Activated CD8-positive, alpha-beta memory T cell treated with anti-CD3 and anti-CD28 coated beads for 1 hour (primary cell): ENCODE measurements at places on chromosomes 6 and 20.

GRCh38 chr6:163828038-163828795 is 413.7 kb downstream of the QKI start:
- DNase-seq, result no peak

DNA sequence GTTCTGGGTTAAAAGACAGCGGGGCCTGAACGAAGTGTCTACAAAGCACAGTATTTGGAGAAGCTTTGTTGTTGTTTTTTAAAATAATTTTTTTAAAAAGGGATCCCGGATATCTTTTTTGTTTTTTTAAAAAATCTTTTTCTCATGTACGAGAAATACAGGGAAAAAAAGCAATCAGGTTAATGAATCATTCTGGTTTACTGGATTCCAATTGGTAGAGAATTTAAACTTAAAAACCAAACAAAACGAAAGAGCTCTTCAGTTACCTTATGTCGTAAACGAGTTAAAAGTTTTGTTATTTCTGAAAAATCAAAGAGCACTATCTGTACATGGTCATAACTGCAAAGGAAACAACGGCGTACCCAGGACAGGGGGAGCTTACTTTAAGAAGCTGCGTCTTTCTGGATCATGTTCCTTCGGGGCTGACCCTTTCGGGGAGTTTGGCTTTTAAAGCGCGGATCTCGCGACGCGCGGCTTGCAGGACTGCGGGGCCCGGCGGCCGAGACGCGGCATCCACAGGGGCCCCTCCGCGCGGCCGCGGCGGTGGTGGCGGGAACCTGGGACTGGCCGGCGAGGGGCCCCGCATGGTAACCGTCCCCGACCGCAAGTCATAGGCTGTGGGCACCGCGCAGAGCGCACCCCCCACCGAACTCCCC is 927 bp downstream of the IL20RA start:
- no peak for DNase-seq

DNA sequence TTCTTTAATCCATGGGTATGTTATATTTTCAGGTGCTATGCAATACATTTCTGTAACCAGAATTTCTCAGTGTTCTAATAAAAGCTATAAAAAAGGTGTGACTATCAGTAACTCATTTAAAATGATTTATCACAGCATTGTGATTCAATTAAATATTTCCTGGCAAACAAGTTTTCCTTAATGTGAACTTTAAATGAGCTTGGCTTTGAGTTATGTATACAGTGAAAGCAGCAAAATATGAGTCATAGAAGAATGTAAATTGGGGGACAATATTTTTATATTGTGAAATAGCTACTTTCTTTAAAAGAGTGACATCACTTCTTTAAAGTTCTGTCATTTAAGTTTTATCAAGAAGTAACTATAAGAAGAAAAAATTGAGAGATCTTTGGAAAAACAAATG is 484.9 kb upstream of the MAN1A1 start:
- DNase-seq, result no peak

GRCh38 chr20:52624281-52624680 is 347.9 kb upstream of the TSHZ2 start:
- no peak for DNase-seq

- no peak for DNase-seq
These were observed 264.6 kb upstream of the MAN1A1 start for GRCh38 chr6:119614138-119614537.

GRCh38 chr6:100503043-100503705 is 38.5 kb upstream of the SIM1 start:
- DNase-seq, result no peak

- DNase-seq, result no peak
These were observed 51.4 kb upstream of the RPS6KA2 start for GRCh38 chr6:166678426-166678825.

GRCh38 chr20:23061734-23062561 is 12.5 kb upstream of the THBD start:
- DNase-seq, result no peak

DNA sequence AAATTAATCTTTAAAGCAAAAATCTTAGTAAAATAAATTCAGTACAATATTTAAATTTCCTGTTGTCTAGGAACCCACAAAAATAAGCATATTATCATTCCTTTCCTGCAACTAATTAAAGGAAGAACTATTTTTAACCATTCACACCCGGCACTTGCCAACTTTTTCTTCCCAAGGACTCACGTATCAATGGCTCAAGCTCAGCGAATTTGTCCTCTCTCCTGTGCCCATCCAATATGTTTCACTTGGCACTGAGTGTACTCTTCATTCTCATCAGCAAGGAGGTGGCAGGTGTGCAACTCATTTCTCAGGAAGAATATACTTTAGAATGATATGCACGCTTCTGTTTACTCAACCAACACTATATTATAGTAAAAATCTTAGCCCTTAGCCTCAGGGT is 419.4 kb downstream of the C6orf118 start:
- DNase-seq, result no peak

DNA sequence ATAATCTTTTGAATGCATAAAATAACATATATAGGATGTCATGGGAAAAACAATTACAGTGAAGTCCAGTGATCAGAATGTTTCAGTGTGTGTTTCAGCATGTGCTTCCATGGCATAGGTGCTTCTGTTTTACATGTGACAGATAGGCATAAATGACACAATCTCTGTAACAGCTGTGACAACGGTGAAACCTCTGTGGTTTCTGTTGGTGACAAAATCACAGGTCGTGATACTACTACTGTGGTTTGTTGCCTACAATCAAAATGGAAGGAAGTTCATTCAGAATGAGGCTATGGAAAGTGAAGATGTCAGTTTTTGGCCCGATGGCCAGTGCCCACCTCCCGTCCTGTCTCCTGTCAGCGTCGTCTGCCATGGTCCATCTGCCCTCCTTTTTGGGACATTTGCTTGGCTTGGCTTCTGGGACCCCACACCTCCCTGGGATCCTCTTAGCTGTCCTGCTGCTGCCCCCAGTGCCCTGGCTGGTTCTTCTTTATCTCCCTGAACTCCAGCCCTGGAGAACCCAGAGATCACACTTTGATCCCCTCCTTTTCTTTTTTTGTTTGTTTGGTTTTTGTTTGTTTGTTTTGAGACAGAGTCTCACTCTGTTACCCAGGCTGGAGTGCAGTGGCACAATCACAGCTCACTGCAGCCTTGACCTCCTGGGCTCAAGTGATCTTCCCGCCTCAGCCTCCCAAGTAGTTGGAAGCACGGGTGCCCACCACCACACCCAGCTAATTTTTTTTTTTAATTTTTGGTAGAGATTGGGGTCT is 79.3 kb upstream of the NAA20 start:
- DNase-seq, result no peak

GRCh38 chr6:30769088-30769852 is 24.9 kb upstream of the IER3 start:
- peak; percentile 51 for DNase-seq

- no peak for DNase-seq
These were observed 162.4 kb upstream of the AGPAT4 start for GRCh38 chr6:161436106-161436876.

- DNase-seq, result no peak
These were observed 119.6 kb upstream of the EDN1 start for GRCh38 chr6:12170351-12171092.

GRCh38 chr20:18858816-18859215 is 45.2 kb downstream of the SCP2D1 start:
- no peak for DNase-seq

GRCh38 chr20:53737396-53738038 is 143.9 kb upstream of the ZNF217 start:
- no peak for DNase-seq

DNA sequence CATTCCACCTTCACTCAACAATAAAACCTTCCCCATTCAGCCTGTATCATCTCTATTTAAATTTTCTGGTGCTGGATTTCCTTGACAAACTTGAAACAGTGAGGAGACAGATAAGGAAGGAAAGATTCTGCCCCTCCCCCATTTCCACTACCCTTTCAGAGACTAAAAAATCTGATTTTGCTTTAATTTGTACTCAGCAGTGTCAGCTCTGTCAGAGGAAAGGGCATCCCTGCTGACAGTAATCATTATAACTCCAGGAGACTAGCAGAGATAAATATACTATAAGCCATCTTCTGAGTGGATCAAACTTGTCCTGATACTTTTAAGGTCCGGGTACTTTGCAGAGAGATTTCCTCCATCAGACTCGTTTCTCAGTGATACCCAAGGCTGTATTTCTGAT is 155.6 kb downstream of the SAMD5 start:
- no peak for DNase-seq

GRCh38 chr6:107398001-107398400 is 61.4 kb downstream of the PDSS2 start:
- DNase-seq, result no peak

DNA sequence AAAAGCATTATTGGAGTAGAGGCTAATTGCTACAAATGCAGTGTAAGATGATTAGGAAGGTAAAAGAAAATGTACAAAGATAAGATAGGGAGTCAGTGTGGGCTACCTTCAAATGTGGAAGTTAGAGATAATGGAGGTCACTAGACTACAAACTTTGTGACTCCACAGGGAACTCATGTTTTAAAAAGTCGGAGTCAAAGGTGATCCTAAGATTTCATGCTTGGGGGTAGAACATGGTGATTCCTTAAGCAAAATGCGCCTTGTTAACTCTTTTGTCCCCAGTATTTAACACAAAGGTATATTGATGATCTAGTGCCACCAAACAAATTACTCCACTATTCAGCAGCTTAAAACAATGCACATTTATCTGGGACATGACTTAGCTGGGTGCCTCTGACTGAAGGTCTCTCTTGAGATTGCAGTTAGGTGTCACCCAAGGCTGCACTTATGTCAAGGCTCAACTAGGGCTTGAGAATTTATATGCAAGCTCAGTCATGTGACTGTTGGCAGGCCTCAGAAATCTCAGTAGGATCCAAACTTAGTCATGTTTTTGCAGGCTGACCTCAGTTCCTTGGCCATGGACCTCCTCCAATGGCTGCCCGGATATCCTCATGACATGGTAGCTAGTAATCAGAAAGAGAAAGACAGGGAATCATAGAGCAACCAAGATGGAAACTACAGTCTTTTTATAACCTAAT is 11.4 kb upstream of the SNX9 start:
- no peak for DNase-seq
